ENCODE measurements at places on chromosomes 16 and 17.

- DNase-seq = no peak
Measured at GRCh38 chr17:80295559-80295958, 34.9 kb downstream of the RNF213 start.

GRCh38 chr17:82217120-82217529 is 4.5 kb upstream of the CCDC57 start:
- DNase-seq = no peak

- DNase-seq = no peak
Measured at GRCh38 chr17:4574448-4575045, 9.8 kb upstream of the SMTNL2 start.

DNA sequence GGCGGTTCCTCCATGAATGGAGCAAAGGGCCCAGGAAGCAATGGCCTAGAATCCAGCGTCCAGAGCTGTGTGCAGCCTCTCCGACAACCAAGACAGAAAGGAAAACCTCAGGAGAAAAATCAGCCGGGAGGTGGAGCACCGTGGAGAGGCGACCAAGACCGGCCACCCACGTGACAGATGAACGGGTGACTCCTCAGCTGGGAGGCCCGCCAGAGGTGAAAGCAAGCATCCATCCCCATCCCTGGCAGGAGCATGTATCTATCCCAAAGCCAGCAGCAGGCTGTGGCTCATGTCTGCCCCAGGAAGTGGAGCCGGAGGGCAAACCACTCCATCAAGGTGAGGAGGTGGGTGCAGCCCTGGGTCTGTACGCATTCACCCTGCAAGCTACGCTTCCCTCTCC is 52.1 kb downstream of the FOXL1 start:
- no peak for DNase-seq

DNA sequence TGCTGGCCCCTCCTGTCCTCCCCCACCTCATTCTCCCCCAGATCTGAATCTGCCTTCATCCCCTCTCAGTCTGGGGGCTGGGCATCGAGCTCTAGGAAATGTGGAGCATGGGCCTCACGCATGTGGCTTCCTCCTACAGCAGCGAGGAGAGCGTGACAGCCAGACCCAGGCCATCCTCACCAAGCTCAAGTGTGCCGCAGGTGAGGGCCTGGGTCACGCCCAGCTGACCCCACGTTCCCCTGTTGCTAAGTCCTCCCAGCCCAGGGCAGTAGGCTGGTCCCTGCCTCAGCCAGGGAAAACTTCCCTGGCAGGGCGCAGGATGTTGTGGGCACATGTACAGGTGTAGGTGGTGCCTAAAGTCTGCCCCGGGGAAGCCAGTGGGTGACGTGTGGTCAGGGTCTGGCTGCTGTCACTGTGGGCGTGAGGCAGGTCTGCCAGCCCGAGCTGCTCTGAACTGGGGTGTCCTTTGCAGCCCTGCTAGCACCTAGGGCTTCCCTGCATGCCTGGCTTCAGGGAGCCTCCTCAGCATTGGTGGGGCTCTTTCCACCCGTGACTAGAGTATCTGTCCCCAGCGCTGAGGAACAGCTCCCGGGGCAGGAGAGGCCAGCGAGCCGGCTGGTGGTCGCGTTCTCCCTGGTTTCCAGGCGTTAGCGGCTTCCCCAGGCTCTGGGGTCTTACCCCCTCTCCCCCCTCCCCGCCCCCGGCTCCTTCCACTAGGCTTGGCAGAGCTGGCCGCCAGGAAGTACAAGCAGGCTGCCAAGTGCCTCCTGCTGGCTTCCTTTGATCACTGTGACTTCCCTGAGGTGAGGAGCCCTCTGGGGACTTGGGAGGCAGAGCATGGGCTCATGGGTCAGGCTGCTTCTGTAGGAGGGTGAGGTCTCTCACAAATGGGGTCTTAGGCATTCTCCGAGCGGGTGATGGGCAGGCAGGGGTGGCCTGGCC is 3.6 kb downstream of the GPS1 start:
- no peak for DNase-seq

DNA sequence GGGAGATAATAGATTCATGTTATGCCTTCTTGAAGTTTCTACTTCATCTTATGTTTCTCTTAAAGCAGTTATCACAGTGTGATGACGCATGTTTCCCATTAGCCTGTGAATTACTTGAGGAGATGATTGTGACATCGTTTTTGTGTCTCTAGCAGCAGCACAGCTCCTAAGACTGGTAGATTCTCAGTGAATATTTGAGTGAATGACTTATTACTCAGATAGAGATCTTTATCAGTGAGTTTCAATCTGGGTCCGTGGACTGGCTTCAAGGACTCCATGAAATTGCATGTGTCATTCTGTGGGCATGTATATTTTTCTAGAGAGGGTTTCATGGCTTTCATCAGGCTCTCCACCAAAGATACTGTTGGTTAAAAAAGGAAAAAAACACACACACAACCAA is 29.9 kb downstream of the YPEL2 start:
- no peak for DNase-seq

- no peak for DNase-seq
Measured at GRCh38 chr16:58012481-58012880, 11.3 kb downstream of the USB1 start.

DNA sequence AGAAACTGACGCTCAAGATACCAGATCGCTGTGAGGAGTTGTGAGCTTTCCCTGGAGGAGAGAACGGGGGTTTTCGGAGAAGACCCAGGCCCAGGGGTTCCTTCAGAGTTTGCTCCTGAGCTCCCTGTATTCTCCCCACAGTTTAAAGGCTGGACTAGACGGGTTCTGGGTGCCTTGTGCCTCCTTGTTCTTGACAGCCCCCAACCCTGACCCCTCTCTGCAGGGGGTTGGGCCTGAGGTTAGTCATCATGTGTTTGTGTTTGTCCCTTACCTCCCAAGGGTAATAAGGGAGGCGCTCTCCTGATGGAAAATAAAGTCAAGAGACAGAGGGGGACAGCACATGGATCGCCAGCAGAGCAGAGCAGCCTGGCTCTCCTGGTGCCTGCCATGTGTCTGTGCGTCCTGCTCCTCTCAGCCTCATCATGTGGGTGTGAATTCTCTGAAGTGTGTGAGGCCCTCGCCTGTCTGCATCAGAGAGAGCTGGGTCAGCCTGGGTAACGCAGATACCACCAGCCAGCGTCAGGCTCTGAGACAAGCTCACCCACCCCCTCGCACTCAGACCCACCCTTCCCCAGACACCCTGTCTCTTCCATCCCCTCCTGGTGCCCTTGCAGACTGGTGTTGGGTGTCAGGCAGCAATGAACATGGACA is 8.7 kb downstream of the HEXIM2 start:
- DNase-seq = no peak

DNA sequence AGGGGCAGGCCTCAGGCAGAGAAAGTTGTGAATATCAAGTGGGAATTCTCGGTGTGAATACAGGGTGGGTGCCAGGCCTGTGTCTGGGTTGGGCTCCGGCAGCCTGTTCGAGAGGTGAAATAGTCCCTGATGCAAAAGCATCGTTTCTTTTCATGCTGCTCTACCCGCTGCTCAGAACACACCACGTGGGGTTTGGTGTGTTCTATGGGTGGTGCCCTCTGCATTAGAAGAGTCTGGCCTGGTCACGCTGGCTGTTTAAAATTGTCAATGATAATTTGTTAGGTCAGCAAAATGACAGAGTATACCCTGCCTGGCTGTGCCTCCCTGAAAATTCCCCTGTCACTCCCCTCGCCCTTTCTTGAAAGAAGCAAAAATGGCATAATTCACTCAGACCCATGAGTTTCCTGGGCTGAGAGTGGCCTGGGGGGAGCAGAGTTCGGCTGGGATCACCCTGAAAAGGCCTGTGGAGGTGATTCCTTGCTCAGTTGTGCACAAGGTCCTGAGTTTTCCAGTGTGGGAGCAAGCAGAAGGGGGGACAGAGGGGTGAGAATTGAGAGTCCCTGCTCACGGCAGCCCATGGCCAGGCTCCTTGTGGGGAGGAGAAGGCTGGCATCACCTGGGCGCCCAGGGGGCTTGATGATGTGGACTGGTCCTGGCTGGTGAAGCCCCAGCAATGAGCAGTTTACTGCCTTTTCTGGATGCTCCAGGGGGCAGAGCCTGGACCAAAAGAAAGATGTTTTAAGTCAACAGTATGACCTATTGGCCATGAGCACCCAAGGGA is 3.2 kb downstream of the CACNG5 start:
- no peak for DNase-seq
